ENCODE measurements at places on chromosomes 6 and 20.

DNA sequence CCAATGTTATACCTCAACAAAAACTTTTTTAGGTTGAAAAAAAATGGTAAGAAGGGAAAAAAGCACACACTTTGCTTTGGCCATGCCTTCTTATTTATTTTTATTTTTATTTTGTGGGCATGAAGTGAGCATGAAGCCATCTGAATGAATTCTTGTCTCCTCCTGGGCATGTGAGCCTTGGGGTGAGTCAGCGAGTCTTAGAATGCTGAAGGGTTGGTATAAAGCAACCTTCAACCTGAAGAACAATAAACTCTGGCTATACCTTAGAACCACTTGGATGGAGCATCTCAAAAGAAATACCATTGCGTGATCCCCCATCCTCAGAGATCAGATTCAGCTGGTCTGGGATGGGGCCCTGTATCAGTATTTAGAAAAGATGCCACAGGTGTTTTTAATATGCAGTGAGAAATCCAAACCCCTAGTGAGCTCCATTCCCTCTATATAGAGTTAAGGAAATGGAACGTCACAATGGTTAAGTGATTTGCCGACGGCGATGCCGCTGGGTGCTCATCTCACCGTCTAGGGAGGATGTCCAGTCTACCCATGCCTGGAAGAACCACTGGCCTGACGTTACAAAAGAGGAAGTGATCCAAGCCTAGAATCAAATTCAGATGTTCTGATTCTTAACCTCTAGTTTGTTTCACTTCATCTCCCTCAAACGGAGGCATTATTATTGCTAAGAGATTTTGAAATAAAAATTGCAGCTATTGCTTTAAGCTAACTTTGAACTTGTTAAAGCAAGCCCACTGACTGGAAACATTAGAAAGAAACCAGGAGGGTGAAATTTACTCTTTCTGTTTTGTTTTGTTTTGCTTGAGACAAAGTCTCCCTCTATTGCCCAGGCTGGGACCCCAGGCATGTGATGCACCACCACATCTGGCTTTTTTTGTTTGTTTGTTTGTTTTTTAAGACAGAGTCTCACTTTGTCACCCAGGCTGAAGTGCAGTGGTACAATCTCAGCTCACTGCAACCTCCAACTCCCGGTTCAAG, 67.1 kb downstream of the EDN1 start:
- no peak for DNase-seq

DNA sequence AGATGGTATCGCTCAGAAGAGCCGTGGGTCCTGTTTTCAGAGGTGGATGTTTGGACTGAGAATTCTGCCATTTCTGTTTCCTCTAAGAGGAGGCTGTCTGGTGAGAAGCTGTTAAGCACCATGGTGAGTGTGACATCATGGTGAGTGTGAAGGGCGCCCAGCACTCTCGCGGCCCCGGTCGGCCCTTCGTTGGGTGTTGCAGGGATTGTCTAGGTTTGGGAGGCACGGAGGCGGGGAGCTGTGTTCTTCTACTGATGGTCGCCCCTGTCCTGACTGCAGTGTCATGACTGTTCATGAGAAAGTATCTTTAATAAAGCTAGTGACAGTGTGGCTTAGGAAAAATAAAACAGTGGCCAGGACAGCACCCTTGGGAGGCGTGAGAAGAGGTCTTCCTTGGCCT, 70.4 kb downstream of the NOL4L start:
- DNase-seq = no peak

DNA sequence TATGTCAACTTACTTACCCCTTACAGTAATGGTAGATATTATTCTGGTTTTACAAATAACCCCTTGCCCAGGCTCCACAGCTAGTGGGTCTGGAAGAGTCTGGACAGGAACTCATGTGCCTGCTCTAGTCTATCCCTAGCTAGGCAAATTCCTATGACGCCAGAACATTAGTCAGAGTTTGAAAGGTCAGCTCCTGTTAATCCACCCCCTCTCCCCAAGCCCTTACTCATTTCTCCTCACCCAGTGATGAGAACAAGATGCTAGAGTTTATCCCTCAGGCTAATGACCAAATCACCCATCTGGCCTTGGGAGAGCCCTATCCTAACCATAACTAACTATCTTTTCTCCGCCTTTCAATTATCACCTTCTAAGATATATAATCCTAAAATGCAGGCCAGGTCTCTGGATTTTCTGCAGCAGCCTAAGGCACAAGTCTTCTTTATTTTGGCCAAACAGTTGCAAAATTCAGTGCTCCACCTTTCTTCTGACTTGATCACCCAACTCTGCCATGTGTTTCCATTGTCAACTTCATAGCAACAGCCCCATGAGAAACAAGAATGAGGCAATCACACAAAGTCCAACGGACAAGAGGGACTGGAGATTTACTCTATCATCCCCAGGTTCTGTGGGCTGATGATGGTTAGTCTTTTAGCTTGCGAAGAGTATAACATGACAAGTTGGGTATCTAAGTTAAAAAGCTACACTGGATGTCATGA, 113.3 kb downstream of the TASP1 start:
- no peak for DNase-seq

DNA sequence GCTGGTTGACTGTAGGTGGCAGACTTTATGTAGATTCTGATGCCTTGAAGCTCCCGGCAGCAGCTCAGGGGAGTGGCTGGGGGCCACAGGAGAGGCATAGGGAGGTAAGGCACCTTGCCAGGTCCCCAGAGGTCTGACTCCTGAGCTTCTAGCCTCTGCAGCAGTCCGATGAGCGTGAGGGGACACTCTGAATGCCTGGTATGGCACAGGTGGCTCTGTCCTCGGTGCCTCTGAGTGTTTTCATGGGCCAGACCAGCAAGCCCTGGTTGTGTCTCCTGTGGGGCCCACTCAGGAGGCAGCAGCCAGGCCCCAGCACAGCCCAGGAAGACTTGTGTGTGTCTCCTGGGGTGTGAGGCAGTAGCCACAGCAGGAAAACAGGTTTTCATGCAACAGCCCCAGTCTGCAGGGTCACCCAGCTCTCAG, 39.7 kb upstream of the IRF4 start:
- no peak for DNase-seq

DNA sequence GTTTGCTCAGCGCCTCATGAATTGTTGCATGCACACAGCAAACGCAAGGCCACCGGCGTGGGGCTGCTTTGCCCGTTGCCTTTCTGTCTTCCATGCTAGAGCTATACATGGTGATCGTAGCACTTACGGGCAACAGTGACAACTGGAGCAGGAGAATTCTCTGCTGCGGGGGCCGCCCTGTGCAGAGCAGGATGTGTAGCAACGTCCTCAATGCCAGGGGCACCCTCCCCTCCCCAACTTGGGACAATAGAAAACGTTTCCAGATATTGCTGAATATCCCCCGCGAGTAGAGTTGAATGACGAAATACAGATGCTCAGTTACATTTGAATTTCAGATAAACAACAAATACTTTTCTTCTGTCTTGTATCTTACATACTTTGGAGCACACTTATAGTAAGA, 198.7 kb downstream of the TFAP2C start:
- no peak for DNase-seq

GRCh38 chr6:107569473-107569872, 79.6 kb downstream of the SOBP start:
- DNase-seq = no peak

GRCh38 chr6:1906609-1907008, 296.9 kb downstream of the FOXC1 start:
- no peak for DNase-seq

GRCh38 chr6:43817192-43817591, 47.2 kb downstream of the VEGFA start:
- no peak for DNase-seq

- DNase-seq = no peak
Observed at GRCh38 chr6:14542670-14543366, 425.2 kb downstream of the CD83 start.

- DNase-seq = no peak
Observed at GRCh38 chr6:156901309-156902019, 124.3 kb downstream of the ARID1B start.

- no peak for DNase-seq
Observed at GRCh38 chr6:52611833-52612232, 35.0 kb upstream of the TRAM2 start.

DNA sequence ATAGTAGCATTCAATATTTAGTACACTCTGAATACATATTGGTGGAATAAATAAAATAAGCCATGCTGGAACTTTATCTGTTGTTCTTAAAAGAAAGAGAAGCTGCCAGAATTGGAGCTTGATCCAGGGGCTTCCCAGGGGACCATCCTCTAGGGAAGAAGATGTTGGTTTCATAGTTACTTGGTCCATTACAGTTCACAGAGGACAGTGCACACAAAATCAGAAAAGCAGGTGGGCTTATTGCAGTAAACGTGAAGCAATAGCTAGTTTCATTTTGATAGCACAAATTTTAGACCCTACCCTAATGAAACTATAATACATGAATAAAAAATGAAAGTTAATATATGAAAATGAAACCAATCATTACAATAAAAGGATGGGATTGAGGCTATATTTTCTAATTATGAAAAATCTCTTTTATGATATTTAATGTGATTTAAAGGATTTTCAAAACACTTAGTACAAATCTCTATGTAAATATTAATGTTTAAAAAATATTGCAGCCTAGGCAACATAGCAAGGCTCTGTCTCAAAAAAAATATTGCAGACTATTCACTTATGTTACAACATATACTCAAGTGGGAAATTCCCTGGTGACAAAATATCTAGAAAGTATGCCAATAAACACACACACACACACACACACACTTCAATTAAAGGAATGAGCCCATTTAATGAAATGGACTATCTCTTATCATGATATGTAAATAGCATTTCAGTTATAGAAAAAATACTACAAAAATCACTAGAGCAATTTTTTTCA, 227.0 kb upstream of the MARCKS start:
- DNase-seq = no peak

- DNase-seq = no peak
Observed at GRCh38 chr6:157326979-157327378, 3.7 kb upstream of the TMEM242 start.

DNA sequence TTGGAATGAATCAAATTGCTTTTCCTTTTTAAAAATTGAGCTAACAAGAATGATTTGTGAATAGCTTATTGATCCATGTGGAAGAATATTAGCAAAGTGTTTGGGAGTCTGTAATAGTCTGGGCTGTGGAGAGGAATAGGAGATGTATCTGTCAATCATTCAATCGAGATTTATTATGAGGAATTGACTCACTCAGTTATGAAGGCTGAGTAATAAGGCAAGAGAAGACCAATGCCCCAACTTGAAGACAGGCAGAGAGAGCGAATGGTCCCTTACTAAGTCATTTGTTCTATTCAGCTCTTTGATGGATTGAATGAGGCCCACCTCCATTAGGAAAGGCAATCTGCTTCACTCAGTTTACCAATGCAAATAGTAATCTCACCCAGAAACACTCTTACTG, 403.0 kb downstream of the CD83 start:
- DNase-seq = no peak

- DNase-seq = no peak
Observed at GRCh38 chr6:27650620-27651370, 177.9 kb upstream of the ZNF184 start.

GRCh38 chr6:11188161-11188915, 44.1 kb downstream of the NEDD9 start:
- no peak for DNase-seq

DNA sequence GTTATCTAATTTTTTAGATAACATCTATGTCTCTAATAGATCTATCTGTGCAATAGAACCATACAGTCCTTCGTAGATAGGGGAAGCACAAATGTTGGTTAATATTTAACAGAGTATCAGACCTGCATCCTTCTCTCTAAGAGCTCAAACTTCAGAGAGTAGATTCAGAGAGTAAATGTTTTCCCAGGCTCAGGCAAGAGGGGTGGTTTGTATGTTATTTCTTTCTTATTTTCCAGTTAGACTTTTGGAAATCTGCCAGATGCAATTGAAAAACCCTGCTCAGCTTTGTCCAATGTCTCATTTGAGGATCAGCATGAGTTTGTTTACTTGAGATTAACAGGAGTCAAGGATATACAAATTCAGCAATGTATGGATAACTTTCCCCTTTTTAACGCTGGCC, 361.9 kb downstream of the BCKDHB start:
- DNase-seq = no peak

DNA sequence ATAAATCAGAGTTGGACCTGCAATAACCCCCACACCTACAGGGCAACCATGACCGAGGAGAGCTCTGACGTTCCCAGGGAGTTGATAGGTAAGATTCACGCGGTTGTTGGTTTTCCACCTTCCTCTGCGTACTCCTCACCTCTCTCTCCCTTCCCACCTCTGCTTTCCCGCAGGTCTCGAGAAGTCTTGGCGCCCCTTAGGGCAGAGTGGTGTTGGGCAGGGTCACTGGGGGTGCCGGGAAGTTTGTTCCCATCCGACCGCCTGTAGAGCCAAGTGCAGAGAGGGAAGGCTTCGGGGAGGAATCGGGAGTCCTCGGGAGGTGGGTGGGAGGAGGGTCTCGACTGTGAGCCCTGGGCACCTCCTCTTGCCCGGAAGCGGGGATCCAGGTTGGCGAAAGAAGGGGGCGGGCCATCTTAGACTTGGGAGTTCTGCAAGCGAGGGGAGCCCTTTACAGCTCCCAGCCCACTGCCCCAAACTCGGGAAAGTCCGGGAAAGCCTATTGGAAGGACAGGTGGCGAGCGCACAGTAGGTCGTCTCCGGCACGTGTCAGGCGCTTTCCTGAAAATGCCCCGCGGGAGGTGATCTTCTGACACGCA, 672 bp downstream of the CARMIL1 start:
- no peak for DNase-seq
